Tibial artery (tissue), 4 donors: ENCODE measurements at places on chromosomes 4 and X.

DNA sequence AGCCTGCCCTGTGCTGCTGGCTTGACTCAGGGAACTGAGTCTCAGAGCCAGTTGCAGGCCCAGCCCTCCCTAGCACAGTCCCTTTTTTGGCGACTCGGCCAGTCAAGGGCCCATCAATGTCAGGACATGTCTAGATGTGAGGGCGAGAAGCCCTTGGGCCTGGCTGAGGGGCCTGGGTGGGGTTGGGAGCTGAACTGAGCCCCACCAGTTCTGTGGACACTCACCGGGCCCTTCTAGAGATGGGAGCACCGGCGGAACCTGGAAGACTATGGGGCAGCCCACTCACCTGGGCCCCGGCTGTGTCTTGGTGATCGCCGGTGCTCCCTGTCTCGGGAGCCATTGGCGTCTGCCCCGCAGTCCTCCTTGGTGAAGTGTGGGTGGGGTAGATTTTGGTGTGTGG, 245.9 kb downstream of the AFAP1 start:
- no peak for DNase-seq

GRCh38 chr4:7537853-7538400, 103.2 kb upstream of the PSAPL1 start:
- no peak for DNase-seq

GRCh38 chrX:19849464-19850080, 37.8 kb downstream of the SH3KBP1 start:
- no peak for DNase-seq

DNA sequence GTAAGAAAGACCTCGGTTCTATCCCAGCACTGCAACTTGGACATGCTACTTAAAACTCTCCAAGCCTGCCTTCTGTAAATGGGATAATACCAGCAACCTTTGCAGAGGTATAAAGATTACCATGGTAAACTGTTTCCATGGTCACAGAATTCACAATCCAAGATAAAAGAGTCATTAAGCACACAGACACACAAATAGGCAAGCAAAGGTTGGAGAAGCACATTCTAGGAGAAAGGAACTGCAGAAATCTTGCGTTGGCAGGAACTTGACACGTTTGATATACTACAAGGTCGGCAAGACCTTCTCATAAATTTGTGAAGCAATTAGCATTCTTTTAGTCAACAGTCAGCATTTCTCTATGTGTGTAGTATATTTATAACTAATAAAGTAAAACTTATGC, 12.3 kb upstream of the CHRNA9 start:
- no peak for DNase-seq

DNA sequence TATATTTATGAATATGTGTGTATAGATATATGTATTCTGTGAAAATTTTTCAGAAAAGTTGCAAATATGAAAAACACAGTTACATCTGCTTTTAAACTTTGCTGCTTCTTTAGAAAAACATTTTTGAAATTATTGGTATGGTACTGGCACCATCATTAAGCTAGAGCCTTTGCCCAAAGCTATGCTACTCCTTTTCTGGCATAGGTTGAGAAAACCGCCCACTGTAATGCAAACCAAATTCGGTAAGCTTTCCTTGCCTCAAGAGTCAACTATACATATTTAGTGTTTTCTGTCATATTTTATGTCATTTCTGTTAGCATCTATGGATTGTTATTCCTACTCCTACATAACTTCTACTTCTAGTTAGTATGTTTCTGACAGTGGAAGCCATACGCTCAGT, 50.7 kb downstream of the ANTXR2 start:
- DNase-seq = no peak

GRCh38 chrX:36986231-36986630, 21.9 kb upstream of the FAM47C start:
- DNase-seq = no peak
